ENCODE measurements at places on chromosomes 2 and 18. TPM values are rescaled to one million over a fixed set of nuclear protein-coding genes. Genes with fewer than 3 reads are reported as not detected.

- no peak for DNase-seq
These were observed 65.1 kb downstream of the MAP4K4 start for GRCh38 chr2:101762451-101763171.

The PTPRN gene
- not detected for total RNA-seq

DNA sequence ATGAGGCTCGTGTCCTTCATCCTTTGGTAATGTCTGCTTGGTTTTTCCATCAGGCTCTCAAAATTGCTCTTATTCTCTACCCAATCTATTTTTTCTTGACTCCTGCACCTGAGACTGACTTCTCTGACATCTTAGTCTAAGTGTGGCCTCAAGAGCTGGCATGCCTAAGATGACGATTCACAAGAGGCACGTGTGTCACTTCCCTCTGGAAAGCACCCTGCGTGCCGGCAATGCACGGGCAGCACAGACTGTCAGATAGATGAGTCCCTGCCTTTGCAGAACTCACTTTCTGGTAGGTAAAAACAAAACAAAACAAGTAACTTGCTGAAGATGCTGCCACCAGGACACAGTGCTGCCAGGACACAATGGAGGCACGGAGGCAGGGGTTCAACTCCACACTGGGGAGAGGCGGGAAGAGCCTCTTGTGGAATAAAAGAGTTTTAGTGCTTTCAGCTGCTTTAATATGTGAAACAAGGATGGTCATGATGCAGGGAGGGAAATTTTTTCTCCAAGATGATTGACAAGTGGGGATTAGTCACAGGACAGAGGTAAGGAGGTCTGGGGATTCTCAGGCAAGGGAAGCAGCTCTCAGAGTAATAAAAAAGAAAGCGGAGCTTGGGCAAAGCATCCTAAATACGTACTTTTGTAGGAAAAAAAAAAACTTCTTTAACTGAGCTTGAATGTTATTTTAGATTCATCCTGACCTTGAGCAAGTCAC is 27.3 kb downstream of the CYB5A start:
- no peak for DNase-seq

GRCh38 chr2:6914828-6915227 is 2.4 kb upstream of the RNF144A start:
- no peak for DNase-seq

GRCh38 chr2:237539681-237540080 is 26.7 kb upstream of the PRLH start:
- no peak for DNase-seq

The SAG gene
- not detected for total RNA-seq

The BCL11A gene
- not detected for total RNA-seq

The DSG4 gene
- total RNA-seq: not detected

The DNAJC5G gene
- not detected for total RNA-seq

DNA sequence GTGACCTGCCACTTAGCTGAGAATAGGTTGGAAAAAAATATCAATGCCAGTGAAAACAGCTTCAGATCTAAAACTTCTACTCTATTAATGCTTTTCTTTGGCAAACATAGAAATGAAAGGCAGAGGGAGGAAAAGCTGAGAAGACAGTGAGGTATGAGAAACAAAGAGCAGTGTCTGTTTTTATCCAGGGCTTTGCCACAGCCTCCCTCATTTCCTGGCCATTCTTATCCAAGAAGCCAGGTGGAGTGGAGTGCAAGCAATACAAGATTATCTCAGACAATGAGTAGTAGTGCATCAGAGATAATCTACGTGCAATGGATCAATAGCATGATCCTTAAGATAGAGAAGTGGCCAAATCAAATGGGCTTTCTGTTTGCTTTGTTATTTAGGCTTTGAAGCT is 808.7 kb upstream of the PIK3C3 start:
- DNase-seq: no peak

DNA sequence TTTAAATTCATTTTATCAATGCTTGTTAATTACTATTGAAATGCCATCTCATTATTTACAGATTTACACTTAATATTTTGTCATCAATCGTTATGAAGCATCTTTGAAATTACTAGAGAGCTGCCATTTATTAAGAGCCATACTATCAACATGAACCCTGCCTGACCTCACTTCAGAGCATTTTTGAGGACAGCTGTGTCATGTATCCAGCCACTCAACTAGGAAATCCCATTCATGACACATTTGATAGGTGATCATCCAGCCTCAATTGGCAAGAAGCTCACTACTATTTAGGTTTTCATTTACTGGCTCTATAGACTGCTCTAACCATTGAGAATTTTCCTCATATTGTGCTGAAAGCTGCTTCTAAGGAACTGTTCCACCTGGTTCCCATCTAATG is 40.6 kb upstream of the TLK1 start:
- DNase-seq: no peak

The EML6 gene
- total RNA-seq: 0.87 TPM

- no peak for DNase-seq
These were observed 2009.3 kb upstream of the CELF4 start for GRCh38 chr18:39574897-39575296.

The CPLX4 gene
- not detected for total RNA-seq

The CD8B2 gene
- total RNA-seq: not detected

The RAB6D gene
- not detected for total RNA-seq

The NOSTRIN gene
- total RNA-seq: 22.8 TPM

- no peak for DNase-seq
These were observed 154.2 kb downstream of the FAM210A start for GRCh38 chr18:13572148-13572547.

- DNase-seq: no peak
These were observed 51.8 kb downstream of the KCNG2 start for GRCh38 chr18:79849328-79850207.

DNA sequence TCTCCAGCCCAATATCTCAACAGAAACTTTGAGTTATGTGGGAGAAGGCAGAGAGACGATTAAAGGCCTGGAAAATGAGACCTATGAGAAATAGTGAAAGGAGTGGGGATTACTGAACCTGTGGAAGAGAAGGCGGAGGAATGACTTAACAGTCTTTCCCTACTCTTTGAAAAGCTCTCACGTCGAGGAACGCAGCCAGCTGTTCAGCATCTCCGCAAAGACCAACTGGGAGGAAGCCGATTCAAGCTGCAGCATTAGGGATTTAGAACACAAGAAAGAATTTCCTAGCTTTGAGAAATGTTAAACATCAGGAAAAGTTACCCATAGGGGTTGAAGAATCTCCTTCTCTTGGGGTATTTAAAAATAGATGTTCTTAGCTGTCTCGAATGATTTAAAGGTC is 233.2 kb upstream of the PARD3B start:
- no peak for DNase-seq

The TMX3 gene
- total RNA-seq: 69.0 TPM

The UGT1A3 gene
- not detected for total RNA-seq

DNA sequence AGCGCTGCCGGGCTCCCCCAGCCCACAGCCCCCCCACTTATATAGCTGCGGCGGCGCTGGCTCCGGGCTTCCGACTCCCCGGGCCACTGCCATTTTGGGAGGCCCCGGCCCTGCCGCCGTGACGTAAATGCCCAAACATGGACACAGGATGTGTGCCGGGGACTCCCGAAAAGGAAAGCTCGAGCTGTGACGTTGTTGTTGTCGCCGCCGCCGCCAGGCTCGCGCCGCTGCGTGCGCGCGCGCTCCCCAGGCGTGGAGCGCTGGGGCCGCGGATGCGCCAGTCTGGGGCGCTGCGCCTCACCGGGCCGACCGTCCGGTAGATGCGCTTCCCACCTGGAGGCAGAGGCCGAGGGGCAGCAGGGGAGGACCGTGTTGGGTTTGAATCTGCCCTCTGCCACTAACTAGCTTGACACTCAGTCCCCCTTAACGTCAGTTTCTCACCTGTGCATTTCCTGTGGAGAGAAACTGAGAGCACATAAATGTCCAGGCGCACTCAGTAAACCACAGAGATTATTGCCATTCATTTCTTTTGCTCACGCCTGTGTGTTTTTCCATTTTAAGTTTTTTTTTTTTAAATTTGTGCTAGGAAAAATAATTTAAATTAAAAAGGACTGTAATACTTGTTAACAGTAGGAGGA is at the start of gene EGR4:
Gene EGR4 (minus strand): TSS at position 15 of the 638 bp plus-strand sequence. CDS start 231 bp downstream, outside the sequence.
- no peak for DNase-seq

The EFR3B gene
- total RNA-seq: 5.9 TPM

The MDH1 gene
- 100 TPM for total RNA-seq

DNA sequence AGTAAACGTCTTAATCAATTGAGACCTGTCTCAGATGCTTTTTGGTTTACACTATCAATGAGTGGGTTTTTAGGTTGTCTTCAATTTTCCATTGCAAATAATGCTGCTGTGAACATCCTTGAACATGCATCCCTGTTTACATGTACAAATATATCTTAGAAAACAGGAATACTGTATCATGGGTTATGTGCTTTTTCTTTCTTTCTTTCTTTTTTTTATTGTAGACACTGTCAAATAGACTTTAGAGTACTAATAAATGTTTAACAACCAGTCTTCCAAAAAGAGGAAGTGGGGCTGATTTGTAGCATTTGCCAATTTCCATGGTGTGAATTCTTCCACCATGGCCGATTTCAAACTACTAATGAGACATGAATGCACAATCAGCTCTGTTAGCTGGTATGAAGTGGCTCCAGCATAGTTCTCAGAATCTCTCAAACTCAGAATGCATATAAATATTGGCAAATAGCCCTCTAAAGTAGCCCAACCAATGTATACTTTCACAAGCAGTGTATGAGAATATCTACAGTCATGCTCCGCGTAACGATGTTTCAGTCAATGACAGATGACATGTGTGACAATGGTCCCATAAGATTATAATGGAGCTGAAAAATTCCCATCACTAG is 50.3 kb upstream of the B3GNT2 start:
- no peak for DNase-seq

- DNase-seq: no peak
These were observed 82.6 kb downstream of the TPO start for GRCh38 chr2:1495676-1496358.

The NOTO gene
- total RNA-seq: not detected

DNA sequence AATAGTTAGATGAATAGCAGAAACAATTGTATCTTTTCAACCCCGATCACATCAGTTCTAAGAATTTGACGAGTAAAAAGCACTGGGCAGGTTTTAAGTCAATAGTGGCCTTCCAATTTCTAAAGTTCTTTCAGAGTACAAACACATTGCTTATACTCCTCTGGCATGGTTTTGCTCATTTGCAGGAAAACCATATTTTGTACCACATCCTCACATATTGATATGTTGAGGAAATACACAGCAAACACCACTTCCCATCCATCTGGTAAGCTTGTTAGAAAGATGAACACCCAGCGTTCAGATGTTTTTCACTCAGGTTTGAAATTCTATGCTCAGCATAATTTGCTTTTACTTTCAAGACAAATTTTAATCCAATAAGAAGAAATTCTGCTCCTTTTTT is 344.6 kb upstream of the ACVR2A start:
- DNase-seq: no peak

GRCh38 chr2:225764346-225764745 is 364.8 kb downstream of the NYAP2 start:
- DNase-seq: no peak

DNA sequence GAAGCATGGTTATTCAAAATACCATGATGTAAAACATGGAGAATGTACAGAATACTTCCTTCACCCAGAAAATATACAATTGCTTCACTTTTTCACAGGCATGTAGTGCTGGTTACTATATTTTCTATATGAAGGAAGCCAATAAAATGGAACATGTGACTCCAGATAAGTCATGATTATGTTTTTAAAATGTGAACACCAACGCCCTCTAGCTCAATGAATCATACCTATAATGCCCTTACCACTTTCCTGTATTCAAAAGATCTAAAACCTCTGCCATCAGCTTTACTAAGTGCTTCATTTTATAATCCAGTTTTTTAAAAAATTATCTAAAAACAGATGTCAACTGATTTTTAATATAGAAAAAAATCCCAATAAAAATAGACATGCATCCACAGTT is 59.9 kb downstream of the SMAD2 start:
- DNase-seq: no peak

DNA sequence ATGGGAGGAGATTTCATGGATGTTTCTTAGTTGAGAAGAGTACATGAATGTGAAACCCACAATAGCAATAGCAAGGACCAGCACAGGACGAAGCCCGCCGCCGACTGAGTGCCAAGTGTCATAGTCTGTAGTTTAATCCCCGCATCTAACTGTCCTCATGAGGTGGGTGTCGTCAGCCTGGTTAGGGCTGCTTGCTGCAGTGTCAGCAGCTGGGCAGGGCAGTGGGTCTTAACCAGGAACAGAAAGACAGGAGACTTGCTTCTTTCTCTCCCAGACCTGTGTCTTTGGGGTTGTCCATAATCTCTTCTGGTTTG is 146.6 kb downstream of the VAPA start:
- no peak for DNase-seq

DNA sequence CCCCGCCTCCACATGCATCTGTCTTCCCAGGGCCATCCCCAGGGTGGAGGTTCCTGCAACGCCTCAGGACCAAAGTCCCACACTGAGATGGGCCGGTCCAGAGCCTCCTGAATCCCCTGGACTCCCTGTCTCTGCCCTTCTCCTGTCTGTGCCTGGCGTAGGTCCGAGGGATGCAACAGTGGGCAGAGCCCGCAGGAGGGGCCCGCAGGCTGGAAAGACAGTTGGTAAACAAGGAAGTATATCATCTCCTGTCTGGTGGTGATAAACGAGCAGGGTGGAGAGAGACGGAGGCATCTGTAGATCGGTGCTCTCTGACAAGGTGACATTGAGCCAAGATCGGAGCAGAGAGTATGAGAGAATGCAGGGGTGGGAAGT is 72.6 kb upstream of the RAB6C start:
- DNase-seq: no peak

The FOXD4L1 gene
- not detected for total RNA-seq

The TEKT4 gene
- total RNA-seq: not detected

- no peak for DNase-seq
These were observed 180.4 kb downstream of the FAM124B start for GRCh38 chr2:224221455-224221913.

The BIN1 gene
- total RNA-seq: 146 TPM

The CCDC141 gene
- total RNA-seq: 3.9 TPM

- DNase-seq: no peak
These were observed 22.8 kb upstream of the ME2 start for GRCh38 chr18:50855976-50856757.

GRCh38 chr2:191625446-191625845 is 52.5 kb upstream of the NABP1 start:
- no peak for DNase-seq

DNA sequence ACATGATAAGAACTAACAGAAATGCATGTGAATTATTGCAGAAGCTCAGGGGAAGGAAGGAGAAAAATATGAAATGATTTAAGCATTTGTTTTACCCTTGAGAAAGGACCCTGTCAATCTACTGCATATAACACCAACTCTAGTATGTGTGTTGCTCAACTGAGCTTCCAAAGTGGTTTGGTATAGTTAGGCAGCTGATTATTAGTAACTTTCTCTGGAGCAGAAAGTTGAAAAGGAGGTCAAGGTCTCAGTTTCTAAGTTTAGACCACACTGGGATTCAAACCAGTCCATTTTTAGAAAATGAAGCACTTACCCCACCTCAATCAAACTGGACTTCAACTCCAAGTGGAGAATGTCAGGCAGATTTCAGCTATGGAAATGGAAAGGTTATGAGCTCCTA is 123.3 kb upstream of the CDC42EP3 start:
- DNase-seq: no peak

The ZDBF2 gene
- total RNA-seq: 9.0 TPM

The SIGLEC15 gene
- total RNA-seq: not detected

- peak; percentile 42 for DNase-seq
These were observed 17.9 kb downstream of the CAPN10 start for GRCh38 chr2:240604291-240604938.

Measured in tibial nerve (tissue), 4 donors.